ENCODE measurements at places on chromosomes 5 and 9.

DNA sequence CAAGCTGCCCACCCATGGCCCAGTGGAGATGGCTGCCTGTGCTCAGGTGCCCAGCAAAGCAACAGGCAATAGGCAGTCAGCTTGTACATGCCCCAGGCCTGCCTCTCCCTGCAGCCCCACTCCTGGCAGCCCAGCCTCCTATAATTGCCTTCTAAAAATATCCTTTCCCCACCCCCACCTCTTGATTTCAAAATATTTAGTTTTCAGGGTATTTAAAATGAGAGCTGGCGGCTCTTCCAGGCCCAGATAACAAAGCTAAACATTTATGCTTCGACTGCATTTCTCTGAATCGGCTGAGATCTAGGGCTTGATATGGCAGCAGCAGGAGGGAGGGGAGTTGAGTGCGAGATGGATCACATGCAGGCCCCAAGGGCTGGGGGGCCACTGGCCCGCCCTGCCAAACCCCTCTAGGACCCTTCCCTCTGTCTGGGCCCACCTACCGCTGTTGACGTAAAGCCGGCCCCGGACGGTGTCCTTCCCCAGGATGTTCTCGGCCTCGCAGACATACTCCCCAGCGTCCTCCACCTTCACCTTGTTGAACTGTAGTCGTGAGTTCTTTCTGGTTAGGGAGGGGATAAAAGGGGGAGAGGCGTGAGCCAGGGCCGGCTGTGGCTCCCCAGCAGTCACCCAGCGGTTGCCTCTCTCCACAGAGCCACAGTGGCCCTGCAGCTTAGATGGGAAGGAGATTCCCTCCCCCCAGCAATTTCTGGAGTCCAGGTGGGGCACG lies 85.0 kb downstream of the PSD2 start:
- DNase-seq = no peak

DNA sequence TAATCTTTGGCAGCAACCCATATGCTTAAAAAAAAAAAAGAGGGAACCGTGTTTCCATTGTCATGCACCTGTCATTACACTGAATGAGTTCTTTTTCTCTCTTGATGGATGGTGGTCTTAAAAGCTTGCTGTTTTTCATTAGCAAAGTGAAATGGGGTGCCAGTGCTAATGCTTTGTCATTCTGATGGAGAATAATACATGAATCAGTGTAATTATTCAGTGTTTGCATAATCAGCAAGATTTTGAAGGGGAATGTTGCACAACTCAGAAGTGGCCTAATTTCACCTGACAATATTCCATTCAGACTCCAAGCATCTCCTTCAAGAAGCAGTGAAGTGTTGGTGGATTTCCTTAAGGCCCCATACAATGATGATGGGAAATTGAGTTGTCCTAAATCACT lies 38.1 kb downstream of the MAP1B start:
- no peak for DNase-seq

GRCh38 chr5:61268871-61269270 lies 63.2 kb upstream of the ZSWIM6 start:
- DNase-seq = no peak

GRCh38 chr9:121107881-121108280 lies 33.1 kb downstream of the CNTRL start:
- DNase-seq = no peak

DNA sequence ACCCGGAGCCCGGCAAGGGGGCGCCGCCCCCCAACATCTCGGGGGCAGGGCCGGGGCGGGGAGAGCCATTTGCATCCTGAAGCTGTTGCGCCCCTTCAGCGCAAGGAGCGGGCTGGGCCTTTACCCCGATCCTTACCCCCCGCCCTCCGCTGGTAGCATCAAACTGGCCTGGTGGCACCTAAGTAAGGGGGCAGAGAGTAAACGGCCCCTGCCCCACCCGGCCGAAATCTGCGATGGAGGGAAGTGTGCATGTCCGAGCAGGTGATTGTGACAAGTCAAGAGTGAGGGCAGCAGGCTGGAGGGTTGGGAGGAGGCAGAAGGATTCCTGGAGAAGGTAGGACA lies 101.2 kb downstream of the ESM1 start:
- no peak for DNase-seq

- DNase-seq = no peak
These were observed 370.0 kb downstream of the PSAT1 start for GRCh38 chr9:78666818-78667414.

GRCh38 chr5:36442352-36442751 lies 140.7 kb upstream of the RANBP3L start:
- peak; percentile 20 for DNase-seq

DNA sequence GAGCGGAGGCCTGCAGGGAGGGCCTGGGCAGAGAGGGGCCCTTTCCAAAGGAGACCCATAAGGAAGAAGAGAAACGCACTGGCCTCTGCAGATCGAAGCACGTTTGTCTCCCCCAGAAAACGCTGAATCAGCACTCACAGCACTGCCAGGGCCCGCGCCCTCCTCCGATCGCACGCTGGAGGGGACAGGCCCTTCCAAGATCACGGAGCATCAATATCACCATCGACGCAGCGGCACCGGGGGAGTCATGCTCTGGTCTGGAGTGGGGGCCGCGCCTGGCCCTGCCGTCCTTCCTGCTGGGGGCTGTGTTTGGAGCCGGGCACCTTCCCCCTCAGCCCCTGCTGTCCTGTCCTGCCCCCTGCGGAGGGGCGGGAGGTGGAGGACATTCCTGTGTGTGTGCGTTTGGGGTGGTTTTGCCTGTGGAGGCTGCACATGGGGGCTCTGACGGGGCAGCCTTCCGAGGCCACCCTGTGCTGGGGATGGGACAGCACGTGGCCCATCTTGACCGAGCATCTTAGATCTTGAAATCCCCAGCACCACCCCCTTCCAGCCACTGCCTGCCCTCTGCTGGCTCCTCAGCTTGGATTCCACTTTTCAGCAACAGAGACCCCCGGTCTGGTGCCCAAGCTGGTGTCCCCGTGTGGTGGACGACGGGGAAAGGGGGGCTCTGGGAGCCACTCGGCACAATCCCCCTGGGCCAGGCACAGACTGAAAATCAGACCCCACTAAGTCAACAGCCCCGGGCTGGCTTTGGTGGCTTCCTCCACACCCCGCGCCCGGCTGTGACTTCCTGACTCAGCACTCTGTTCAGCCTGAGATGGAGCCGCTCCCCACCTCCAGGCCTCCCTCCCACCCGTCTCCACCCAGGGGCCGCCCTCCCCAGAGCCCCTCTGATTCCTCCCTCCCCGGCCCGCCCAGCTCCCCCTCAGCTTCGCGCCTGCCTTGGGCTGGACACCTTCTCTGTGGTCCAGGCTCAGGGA lies 8.3 kb downstream of the TMEM250 start:
- no peak for DNase-seq

- no peak for DNase-seq
These were observed 23.8 kb upstream of the TDRD7 start for GRCh38 chr9:97387936-97388684.

- no peak for DNase-seq
These were observed 24.5 kb upstream of the UBE2QL1 start for GRCh38 chr5:6424110-6424659.

DNA sequence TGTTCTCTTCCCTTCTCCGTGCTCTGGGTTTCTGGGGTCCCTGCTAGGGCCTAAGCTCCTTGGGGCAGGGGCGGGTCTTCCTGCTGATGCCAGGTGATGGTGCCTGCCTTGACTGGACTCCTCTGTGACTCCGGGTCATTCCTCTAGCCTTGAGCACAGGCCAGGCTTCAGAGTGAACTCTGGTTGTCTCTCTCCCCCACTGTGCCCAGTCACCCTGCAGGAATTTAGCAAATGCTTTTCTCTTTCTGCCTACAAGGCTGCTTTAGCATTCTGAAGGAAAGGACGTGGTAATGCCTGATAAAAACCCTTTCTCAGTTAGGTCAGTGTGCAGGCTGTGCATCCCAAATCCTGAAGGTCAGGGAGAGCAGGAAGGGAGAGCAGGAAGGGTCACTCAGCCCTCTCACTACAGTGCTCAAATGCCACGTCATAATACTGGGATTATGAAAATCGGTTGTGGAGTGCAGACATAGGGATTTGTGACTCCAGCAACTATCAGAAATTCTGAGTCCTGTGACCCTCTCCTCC lies 2.7 kb downstream of the CXCL14 start:
- DNase-seq = no peak

DNA sequence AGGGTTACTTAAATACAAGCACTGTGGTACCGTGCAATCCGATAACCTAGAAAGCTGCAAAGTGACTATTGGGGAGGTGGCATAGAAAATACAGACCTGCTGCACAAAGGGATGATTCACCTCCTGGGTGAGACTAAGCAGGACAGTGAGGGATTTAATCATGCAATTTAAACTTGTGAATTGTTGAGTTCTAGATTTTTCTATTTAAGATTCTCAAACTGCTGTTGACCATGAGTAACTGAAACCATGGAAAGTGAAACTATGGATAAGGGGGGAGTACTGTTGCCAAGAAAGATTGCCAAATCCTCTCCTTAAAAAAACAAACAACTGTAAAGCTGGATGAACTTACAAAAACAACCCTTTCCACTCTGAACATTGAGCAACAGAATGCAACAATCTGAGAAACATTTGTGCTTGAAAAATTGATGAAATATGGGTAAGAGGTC lies 61.5 kb upstream of the NUDT12 start:
- no peak for DNase-seq

- no peak for DNase-seq
These were observed 180.4 kb upstream of the ACTBL2 start for GRCh38 chr5:57662991-57663390.

DNA sequence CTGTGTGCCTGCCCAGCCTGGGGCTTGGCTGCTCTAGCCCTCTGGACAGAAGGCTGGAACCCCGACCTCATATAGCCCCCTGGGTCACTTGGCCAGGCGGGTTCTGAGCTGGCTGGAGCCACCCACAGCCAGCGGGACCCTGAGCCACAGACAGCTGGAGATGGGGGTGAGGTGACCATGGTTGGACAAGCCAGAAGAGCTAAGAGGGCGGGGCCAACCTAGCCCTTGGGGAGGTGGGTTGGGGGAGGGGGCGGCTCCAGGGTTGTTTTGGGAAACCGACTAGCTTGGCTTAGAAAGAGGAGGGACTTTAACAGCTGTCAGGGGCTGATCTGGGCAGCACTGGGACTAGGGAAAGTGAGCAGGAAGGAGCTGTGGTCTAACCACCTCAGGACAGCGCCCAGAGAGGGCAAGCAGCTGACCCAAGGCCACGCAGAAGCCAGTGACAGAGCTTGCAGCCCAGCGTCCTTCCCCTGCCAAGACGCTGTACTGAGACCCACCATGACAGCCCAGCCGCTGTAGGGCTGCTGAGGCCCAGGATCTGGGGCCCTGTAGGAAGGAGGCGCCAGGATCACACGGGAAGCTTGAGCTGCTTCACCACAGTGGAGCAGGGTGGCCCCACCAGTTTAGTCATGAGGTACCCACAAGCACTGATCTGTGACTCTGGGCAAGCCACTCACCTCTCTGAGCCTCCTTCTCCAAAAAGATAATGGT lies 2.2 kb downstream of the AIF1L start:
- DNase-seq = no peak

- DNase-seq = no peak
These were observed 351.3 kb downstream of the NTRK2 start for GRCh38 chr9:85020791-85021190.

DNA sequence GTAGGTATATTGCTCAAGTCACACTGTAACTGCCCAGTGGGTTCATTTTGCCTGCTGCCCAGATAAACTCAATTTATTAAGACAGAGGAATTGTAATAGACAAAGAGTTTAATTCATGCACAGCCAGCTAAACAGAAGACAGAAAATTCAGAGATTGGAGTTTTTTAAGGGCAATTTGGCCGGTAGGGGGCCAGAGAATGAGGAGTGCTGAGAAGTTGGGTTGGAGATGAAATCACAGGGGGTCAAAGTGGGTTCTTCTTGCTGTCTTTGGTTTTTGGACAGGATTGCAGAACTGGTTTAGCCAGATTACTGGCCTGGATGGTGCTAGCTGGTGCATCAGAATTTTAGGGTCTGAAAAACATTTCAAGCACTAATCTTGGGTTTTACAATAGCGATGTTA lies 20.7 kb upstream of the IL33 start:
- no peak for DNase-seq

DNA sequence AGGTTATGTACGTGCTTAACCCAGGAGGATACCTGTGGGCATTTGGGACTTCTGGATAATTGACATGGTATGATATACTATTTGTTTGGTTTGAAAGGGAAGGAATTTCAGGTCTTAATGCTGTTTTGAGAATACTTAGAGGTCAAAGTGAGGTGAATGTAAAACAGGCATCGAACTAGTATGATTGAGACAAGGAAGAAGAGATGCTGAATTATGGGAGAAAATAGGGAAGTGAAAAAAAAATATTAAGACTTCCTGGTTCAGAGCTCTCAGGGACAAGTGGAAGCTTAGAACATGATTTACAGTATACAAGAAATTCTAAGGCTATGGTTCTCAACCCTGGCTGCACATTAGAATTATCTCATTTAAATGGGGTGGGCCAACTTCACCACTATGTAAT lies 115.3 kb downstream of the CD180 start:
- no peak for DNase-seq

GRCh38 chr9:19969721-19970120 lies 180.9 kb upstream of the SLC24A2 start:
- no peak for DNase-seq

DNA sequence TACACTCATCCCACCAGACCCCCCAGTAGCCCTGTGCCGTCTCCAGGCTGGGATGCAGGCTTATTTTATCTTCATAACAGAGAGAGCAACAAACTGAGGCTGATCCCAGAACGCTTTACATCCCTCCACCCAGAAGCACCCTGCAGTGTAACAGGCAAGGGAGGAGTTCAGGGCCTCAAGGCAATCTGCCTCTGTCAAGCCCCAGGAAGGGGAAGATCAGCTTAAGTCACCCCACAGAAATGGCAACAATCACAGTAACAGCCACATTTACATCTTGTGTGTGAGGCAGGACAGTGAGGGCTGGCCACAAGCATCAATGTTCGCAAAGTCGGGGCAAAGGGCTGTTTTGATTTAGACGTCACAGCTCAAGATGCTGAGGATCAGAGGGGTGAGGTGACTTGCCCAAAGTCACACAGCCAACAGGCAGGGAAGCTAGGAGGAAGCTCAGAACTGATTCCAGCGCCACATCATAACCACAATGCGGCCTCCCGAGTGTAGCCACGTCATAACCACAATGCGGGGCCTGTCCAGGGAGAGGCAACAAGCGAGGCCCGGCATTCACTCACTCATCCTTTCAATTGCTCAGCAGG lies 14.4 kb downstream of the STK10 start:
- DNase-seq = peak; percentile 84

DNA sequence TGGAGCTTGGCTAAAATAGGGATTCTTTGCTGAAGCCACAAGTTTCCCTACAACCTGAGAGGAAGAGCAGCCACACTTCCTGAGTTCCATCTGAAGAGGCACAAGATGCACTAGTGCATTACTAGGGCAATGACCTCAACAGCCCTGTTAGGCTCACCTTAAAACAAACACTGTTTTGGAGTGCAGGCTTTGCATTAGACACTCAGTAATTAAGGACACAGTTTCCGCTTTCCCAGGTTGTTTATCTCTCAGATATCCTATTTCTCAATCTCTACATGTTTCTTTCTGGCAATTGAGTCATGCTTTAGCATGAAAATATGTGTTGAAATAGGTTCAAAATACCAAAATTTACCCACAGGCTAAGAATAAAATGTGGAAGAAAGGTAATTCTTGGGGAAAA lies 34.2 kb downstream of the EMB start:
- no peak for DNase-seq
